Thyroid gland (tissue), 4 donors: ENCODE measurements at places on chromosomes 5 and 9. TPM values are rescaled to one million over a fixed set of nuclear protein-coding genes. Genes with fewer than 3 reads are reported as not detected.
A peak's percentile ranks its signal among the peaks of the same experiment; 100 is the strongest.

Gene GALT
- 59.1 TPM for total RNA-seq

Gene LMX1B
- total RNA-seq, result 2.3 TPM

Gene CFAP157
- total RNA-seq, result 3.0 TPM

Gene SOX30
- not detected for total RNA-seq

Gene TLR4
- total RNA-seq, result 59.0 TPM

GRCh38 chr5:44807269-44807668 lies 1.5 kb upstream of the MRPS30 start:
- DNase-seq, result no peak

- DNase-seq, result peak; percentile 59
These were observed at the start of gene GPSM1 for GRCh38 chr9:136327304-136327974. GPSM1 (plus strand) TSS chr9:136327539; CDS start chr9:136327696, 157 bp downstream.

DNA sequence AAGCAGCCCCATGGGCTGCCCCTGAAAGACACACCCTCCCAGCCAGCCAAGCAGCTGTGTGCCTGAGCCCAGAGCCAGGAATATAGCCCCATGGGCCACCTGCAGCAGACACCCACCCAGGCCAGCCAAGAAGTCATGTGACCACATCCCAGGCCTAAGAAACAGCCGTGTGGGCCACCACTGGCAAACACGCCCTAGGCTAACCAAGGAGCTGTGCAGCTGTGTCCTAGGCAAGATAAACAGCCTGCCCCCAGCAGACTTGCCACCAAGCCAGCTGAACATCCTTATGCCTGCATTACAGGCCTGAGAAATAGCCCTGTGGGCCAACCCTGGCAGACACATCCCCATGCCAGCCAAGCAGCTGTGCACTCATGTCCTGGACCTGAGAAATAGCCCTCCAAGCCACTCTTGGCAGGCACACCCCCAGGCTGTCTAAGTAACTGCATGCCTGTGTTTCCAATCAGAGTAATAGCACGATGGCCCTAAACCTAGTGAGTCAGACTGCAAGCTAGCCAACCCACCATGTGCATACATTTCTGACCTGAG lies 143.0 kb downstream of the ADAMTS6 start:
- DNase-seq, result no peak

- DNase-seq, result no peak
These were observed 1040.6 kb upstream of the SEMA6A start for GRCh38 chr5:117615226-117615625.

- DNase-seq, result no peak
These were observed 69.6 kb downstream of the ANKRD33B start for GRCh38 chr5:10633271-10634049.

DNA sequence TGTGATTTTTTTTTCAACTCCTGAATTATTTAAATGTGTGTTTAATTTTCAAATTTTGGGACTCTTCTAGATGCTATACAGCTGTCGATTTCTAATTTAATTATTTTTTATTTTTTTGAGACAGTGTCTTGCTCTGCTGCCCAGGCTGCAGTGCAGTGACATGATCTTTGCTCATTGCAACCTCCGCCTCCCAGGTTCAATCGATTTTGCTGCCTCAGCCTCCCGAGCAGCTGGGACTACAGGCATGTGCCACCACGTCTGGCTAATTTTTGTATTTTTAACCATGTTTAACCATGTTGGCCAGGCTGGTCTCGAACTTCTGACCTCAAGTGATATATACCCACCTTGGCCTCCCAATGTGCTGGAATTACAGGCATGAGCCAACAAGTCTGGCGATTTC lies 28.6 kb downstream of the CSNK1G3 start:
- no peak for DNase-seq

GRCh38 chr5:160105686-160106360 lies 13.4 kb downstream of the PWWP2A start:
- peak; percentile 8 for DNase-seq

DNA sequence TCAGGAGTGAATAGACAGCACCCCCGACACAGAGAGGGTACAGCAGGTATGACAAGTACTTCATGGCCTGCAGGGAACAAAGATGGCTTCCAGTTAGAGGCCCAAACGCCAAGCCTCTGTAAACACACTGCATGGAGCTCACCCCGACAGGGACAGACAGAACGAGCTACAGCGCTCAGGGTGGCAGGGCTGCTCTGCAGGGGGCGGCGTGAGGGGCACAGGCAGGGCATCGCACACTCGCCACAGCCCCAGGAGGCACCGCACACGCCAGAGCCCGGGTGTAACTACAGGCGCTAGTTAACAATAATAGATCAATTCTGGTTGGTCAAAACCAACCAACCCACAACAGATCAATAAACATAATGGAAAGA lies 21.1 kb downstream of the CLPTM1L start:
- DNase-seq, result no peak

- DNase-seq, result no peak
These were observed 180.2 kb downstream of the HSPA4 start for GRCh38 chr5:133232011-133232410.

DNA sequence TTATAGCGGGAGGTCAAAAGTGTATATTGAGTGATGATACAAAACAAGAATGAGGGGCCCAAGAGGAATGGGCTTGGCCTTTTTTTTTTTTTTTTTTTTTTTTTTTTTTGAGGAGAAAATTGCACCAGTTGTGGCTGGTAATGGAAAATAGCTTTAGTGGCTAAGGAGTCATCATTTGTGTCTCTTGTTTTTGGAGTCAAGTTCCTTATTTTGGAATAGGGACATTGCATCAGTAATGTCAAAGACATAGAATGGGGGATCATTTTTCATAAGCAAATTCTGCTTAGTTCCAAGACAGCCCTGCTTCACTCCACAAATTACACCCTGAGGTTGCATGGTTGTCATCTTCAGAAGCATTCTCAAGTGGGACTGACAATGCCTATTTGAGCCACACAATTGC lies 137.4 kb downstream of the STK32A start:
- DNase-seq, result no peak

GRCh38 chr9:76921165-76921564 lies 15.3 kb upstream of the PRUNE2 start:
- no peak for DNase-seq

GRCh38 chr9:6938447-6938846 lies 180.7 kb downstream of the KDM4C start:
- DNase-seq, result no peak

GRCh38 chr9:112408819-112409218 lies 28.9 kb downstream of the HSDL2 start:
- DNase-seq, result no peak

DNA sequence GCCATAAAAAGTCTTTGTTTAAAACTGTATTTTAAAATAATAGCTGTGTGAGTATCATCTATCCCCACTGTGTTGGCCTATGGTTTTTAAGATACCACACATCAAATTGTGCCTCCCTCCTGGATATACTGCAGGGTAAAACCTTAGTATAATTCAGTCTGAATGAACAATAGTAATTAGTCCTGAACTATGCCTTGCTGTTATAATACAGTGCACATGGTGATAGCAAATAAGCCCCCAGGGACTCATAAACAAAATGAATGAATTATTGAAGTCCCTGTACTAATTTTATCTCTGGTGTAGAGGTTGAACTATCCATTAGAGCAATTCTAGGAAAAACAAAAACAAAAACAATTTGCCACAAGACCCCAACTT lies 142.7 kb upstream of the ADAMTSL1 start:
- no peak for DNase-seq

DNA sequence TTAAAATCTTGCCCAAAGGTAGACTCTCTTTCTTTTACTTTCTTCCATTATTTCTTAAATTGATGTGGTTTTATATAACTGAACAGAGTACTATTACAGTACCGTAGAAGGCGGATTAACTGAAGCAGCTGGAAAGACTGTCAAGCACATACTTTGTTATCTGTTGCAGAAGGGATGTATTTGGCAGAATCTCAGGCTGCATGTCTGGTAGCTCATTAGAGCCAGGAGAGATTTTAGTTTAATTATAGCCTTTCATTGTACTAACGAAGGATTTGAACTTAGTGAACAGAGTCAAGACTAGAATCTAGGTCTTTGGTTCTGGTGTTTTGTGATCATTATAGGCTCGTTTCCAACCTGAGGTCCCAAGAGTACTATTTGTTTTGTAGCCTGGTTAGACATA lies 20.6 kb downstream of the ZNF354C start:
- no peak for DNase-seq

- no peak for DNase-seq
These were observed 116.7 kb downstream of the MED10 start for GRCh38 chr5:6261668-6262067.

- DNase-seq, result no peak
These were observed 1.7 kb upstream of the STOML2 start for GRCh38 chr9:35104586-35104985.

GRCh38 chr5:139686356-139686705 lies 38.2 kb downstream of the CXXC5 start:
- no peak for DNase-seq

GRCh38 chr9:115264313-115264712 lies 146.4 kb upstream of the TNC start:
- no peak for DNase-seq

GRCh38 chr5:32358611-32359010 lies 45.9 kb upstream of the MTMR12 start:
- no peak for DNase-seq

DNA sequence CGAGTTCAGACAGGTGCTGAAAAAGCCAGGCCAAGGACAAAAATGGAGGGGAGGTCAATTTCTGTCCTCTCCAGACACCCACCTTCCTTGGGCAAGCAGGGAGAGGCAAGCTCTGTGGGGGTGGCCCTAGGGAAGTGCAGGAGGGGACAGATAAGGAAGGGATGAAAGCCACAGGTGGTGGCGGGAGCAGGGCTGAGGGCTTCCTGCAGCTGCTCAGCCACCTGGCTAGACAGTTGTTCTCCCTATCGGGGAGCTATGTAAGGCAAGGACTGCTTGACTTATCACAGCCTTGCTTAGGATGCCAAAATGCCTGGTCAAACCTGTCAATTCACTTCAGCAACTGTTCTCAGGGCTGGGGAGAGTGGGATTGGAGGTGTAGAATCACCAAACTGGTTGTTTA lies 266.1 kb downstream of the ZSWIM6 start:
- no peak for DNase-seq

- DNase-seq, result no peak
These were observed 109.1 kb upstream of the RPS23 start for GRCh38 chr5:82387001-82387818.

- no peak for DNase-seq
These were observed 22.6 kb downstream of the PTGS1 start for GRCh38 chr9:122393284-122393983.

DNA sequence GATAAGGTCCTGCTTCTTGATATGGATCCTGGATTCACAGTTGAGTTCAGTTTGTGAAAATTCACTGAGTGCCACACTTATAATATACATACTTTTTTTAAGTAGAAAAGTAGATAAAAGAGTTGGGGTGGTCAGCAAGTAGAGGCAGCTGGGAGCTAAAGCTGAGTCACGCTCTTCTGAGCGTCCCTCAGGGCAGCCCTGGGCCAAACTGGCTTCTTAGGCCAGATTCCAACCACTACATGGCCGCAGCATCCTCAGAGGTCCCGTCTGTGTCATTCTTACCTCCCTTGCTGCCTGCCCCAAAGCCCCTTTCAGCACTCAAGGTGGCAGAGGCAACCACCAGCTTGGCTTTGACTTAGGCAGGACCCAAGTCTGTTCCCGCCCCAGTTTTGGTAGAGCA lies 123.3 kb upstream of the TBC1D2 start:
- no peak for DNase-seq
